ENCODE measurements at places on chromosomes 3 and 15. TPM values are rescaled to one million over a fixed set of nuclear protein-coding genes. Genes with fewer than 3 reads are reported as not detected.

RHCG gene
- polyA plus RNA-seq = not detected

DNA sequence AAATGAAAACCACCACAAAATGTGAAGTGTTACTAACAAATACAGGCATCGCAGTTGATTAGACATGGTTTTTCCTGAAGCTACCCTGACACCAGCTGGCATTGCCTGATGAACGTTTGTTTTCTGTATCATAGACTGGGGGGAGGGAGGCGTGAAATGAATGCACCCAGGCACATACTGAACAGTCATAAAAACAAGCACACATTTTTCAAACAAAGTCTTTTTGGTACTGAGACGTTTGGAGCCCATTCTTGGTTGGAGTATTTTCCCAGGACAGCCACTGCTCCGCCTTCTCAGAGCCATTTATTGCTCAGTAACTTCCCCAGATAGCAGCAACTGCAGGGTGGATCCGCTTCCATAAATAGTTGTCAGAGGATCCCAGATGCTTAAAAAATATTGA is 52.4 kb downstream of the KLF13 start:
- DNase-seq = no peak

DNA sequence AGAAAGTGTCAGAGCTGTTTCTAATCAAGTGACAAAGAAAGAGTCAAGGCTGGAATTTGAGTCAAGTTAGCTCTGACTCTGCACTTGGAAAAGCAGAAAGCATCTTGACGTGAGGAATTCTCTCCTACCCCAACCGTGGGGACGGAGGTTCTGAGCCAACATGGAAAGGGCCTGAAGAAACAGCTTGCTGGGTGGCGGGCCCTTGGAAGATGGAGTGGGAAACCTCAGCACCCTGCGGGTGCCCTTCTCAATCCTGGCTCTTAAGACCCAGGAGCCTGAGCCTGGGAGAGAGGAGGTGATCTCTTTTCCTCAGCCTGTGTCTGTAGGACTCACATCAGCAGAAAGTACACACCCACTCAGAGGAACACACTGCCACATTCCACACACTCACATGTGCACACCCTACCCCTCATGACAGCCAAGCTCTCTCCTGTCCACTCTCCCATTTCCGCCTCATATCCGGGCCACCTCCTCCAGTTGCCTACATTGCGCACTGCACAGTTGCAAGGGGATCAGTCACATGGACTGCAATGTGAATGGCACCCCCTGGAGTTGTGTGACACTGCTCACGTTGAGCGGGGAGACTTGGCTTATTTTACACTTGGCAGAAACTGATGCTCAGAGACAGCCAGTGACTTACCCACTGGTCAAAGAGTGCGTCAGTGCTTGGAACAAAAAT is 101.5 kb upstream of the SLC6A6 start:
- DNase-seq = no peak

GRCh38 chr3:151276038-151276686 is 2.2 kb downstream of the P2RY14 start:
- no peak for DNase-seq

DNA sequence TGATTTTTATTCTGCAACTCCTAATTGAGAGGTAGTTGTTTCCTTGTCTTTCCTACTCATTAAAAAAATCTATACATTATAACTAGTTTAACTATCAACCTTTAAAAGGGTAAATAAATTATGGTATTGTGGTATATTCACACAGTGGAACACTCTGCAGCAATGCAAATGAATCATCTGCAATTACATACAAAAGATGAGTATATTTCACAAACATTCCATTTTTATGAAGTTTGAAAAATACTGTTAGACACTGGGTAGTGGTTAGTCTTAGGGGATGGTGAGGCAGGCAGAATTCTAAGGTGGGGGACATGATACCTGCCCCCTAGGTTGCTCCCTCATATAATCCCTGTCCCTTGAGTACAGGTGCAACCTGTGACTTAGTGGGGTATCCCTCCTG is 44.0 kb upstream of the MAGI1 start:
- no peak for DNase-seq

GRCh38 chr3:195238586-195239118 is 32.3 kb downstream of the XXYLT1 start:
- DNase-seq = no peak

- no peak for DNase-seq
These were observed 29.0 kb downstream of the CMSS1 start for GRCh38 chr3:99846477-99847160.

Data from BJ (cell line).